GM12892 (cell line): ENCODE measurements at places on chromosomes 6 and 20.

- DNase-seq = no peak
Observed at GRCh38 chr6:91340896-91341395, 754.1 kb upstream of the MAP3K7 start.

GRCh38 chr6:53095270-53095669, 30.1 kb downstream of the FBXO9 start:
- DNase-seq = no peak

GRCh38 chr20:3930265-3931206, 41.3 kb downstream of the PANK2 start:
- no peak for DNase-seq

DNA sequence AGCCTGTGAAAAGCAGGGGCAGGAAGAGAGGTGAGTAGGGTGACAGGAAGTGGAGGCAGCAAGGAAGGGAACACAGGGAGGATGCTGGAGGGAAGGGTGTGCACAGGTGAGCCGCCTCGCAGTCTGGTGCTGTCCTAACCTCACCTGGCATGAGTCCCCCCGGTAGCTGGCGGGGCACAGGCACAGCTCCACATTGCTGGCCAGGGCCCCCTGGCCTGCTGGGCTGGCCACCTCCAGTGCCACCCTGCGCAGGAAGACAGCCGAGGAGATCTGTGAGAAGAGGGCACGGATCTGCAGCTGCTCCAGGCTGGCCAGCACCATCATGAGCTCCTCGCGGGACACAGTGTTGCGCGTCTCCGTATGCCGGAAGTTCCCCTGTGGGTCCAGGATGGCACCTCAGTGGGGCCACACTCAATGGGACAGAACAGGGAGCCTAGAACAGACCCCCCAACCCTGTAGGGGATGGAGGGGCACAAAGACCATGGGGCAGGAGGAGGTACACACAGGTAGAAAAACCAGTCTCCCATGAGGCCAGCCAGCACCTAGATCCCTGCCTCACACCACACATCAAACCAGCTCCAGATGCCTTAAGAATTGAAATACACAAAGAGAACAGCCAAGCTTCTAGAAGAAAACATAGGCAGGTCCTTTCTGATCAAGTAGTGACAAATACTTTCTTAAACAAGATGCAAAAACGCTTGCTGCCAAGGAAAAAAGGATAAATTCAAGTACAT, 22.5 kb downstream of the ADRM1 start:
- no peak for DNase-seq

DNA sequence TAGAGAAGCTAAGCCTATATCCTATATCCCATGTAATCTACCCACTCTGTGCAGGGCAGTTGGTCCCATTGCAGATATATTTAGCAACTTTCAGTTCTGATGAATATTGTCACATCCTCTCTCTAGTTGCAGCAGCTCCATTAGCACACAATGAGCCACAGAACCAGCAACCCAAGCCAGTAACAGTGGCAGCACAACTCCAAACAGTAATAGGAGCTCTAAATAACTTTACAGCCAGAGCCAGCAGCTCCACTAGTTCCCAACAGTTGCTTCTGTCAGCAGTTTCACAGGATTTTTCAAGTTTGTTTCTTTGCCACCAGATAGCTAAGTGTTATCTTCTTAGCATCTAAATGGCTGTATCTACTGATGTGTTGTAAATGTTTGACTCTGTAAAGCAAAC, 490.8 kb downstream of the HTR1B start:
- no peak for DNase-seq

- DNase-seq = no peak
Observed at GRCh38 chr6:53119772-53120409, 28.8 kb downstream of the GCM1 start.

DNA sequence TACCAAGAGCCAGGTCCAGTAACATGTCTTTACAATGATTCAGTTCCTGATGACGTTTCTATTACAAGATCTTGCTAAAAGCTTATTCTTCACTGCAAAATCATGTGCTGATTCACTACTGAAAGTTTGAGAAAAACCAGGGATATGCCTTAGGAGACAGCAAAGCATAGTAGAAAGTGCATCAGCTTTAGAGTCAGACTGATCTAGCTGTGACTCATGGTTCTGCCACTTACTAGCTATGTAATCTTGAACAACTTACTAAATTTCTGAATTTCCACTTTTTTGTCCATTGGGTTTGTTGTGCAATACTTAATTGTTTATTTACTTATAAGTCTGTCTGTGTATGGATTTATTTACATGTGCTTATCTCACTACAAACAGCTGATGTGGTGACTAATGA, 198.5 kb upstream of the RSPO3 start:
- no peak for DNase-seq

- DNase-seq = no peak
Observed at GRCh38 chr6:168153553-168153952, 74.5 kb upstream of the FRMD1 start.

- no peak for DNase-seq
Observed at GRCh38 chr6:56752534-56752933, 109.8 kb upstream of the DST start.

DNA sequence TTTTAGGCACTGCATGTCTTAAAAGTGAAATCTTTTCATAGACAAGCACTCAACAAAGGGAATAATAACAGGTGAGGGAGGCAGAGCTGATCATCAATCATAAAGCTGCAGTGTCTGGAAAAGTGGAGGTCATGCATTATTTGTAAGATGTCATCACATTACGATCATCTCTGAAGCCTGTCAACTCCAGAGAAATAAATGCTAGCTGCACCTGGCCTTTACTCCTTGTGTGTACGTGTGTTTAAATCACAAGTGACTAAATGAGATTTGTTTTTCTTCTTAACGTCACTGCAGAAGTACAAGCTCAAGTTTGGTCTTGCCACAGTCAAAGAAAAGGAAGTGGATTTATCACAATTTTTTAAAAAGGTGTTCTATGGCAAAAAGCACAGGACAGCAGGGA, 275.5 kb upstream of the SGK1 start:
- DNase-seq = no peak

DNA sequence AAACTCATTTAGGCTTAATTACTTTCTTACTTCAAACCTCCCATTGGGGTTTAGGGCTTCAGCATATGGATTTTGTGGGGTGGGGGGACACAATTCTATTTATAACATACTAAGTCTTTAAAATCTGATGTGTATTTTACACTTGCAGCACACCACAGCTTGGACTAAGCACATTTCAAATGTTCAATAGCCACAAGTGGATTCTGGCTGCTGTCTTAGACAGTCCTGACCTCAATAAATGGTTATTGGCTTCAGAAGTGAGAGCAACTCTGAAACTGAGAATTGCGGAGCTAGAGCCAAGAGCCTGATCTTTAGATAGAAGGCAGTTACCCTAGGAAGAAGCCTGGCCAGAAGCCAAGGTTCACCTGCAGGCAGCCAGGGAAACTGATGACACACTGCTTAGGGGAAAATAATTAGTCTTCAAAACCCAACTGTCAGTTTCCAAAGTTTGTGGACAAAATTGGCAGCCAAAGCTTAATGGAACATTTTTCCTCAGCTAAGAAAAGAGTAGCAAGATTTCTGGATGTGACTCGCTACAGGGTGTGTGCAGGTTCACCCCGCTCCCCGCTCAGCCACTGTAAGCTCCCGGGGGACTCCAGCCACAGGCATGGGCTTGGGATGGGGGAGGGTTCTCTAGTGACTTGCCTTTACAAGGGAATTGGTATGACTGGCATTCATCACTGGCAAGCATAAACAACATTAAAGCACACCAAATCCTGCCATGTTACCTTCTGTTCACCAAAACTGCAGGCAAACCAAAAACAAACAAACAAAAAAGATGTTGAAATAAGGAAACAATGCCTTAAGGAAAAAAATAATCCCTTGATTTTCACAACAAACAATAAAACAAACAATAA, 219.8 kb downstream of the TFAP2A start:
- DNase-seq = no peak

DNA sequence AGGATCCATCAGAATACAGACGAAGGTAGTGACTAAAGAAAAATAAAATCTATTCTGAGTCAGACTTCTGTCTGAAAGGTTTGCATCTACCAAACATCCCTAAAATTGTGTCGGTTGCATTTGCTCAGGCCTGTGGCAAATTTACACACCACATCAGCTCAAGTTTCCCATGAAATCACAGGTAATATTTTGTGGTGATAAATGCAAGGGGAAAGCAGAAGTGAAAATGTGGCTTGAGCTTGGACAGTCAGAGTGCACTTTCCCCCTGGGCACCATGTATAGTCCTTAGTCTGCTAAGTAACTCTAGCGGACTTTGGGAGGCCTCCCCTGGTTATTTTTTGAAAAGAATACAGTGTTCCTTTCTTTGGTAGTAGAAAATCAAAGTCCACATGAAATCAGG, 159.1 kb downstream of the PKHD1 start:
- DNase-seq = no peak

DNA sequence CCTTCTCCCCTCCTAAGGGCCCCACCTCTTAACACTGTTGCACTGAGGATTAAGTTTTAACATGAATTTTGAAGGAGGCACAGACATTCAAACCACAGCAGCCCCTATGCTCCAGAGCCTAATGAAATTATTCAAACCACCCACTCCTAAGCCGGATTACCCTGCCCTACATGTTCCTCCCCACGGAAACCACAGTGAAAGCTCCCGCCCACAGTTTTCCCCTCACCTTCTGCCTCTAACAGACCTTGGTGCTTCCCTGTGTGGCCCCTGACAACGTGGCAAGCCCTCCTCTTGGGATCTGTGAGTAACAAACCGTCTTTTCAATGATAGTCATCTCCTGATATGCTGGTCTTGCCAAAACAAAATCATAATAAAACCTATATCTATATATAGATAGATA, 74.8 kb downstream of the RIN2 start:
- DNase-seq = no peak

DNA sequence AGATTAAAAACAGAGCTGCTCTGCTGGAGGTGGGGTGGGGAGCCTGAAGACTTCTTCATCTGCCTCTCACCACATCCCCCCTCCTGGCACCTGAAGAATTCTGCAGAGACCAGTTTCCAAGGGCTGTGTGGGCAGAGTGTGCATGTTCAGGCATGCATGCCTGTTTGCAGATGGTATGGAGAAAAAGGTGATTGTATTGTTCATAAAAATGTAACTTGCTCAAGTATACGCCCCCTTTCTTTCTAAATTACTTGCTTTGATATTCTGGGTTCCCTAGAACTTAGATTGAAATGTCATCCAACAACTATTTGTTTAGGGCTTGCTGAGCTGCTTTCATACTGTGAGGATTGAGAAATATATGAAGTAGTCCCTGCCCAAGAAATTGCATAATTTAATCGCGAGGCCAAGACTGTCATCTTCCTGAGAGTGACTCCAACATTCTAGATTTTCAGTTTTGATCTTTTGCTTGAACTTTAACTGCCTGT, 83.6 kb downstream of the LCA5 start:
- no peak for DNase-seq

GRCh38 chr6:52020945-52021570, 66.4 kb downstream of the PKHD1 start:
- DNase-seq = no peak
